Common myeloid progenitor, CD34-positive (primary cell): ENCODE measurements at places on chromosomes 12 and 14.

GRCh38 chr12:1796515-1797010, 23.8 kb upstream of the LRTM2 start:
- peak; percentile 61 for DNase-seq

DNA sequence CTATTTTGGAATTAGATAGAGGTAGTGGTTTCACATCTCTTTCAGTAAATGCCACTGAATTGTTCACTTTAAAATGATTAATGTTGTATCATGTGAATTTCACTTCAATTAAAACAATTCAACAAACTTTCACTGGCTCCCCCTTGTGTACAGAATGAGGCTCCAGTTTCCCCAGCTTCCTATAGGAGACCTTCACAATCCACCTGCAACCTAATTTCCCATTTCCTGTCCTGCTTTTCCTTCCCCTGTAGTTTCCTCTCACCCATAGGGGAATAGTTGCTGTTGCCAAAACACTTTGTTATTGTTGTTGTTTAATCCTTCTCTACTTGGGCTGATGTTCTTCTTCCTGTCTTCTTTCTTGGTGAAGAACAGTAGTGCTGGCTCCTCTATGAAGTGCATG, 59.8 kb downstream of the NPAS3 start:
- peak; percentile 6 for DNase-seq

- DNase-seq: no peak
Observed at GRCh38 chr14:36807727-36808126, 146.1 kb downstream of the PAX9 start.

GRCh38 chr12:1794440-1795090, 25.8 kb upstream of the LRTM2 start:
- no peak for DNase-seq

- DNase-seq: no peak
Observed at GRCh38 chr12:41942354-41942753, 202.3 kb downstream of the GXYLT1 start.

GRCh38 chr14:100731011-100731670, 4.4 kb downstream of the DLK1 start:
- no peak for DNase-seq

- DNase-seq: no peak
Observed at GRCh38 chr12:8922544-8922943, 8.2 kb downstream of the PHC1 start.

GRCh38 chr14:54102051-54102456, 145.4 kb upstream of the BMP4 start:
- no peak for DNase-seq
